Activated CD4-positive, alpha-beta T cell treated with anti-CD3 and anti-CD28 coated beads, Interleukin-2, amount 50 U/mL, for 48 hours (primary cell): ENCODE measurements at places on chromosomes 4 and X.

- no peak for DNase-seq
Observed at GRCh38 chr4:78688366-78688765, 87.8 kb upstream of the BMP2K start.

GRCh38 chr4:4416981-4417380 is 30.1 kb downstream of the NSG1 start:
- DNase-seq: no peak

- no peak for DNase-seq
Observed at GRCh38 chr4:53119680-53120079, 246.2 kb downstream of the SCFD2 start.

DNA sequence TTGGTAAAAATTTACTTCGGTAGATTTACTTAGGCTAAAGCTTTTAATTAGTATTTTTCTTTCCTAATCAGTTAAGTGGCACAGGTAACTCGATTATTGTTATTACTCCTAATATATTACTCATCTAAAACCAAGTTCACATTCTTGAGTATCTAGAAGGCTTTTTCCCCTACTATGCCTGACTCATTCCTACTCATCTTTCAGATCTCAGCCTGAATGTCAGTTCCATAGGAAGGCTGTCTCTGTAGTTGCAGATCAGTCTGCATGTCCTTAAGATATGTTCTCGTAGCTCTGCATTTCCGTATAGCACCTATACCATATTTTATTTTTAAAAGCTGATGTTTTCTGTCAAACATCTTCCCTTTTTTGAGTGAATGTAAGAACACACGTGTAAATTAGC is 5.9 kb upstream of the FAM184B start:
- DNase-seq: no peak

DNA sequence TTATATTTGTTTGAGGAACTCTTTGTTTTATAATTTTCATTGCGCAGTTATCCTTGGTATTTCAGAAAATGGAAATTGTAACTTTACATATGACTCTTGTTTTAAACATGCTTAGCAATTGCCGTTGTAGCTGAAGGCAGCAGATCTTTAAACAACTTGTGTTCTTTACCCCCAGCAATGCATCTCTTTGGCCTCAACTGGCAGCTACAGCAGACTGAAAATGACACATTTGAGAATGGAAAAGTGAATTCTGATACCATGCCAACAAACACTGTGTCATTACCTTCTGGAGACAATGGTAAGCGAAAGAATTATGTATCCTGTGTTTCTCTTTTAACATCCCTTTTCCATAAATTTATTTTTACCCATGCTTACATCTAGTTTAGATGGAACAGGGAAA is 263.6 kb downstream of the DCTD start:
- DNase-seq: no peak

DNA sequence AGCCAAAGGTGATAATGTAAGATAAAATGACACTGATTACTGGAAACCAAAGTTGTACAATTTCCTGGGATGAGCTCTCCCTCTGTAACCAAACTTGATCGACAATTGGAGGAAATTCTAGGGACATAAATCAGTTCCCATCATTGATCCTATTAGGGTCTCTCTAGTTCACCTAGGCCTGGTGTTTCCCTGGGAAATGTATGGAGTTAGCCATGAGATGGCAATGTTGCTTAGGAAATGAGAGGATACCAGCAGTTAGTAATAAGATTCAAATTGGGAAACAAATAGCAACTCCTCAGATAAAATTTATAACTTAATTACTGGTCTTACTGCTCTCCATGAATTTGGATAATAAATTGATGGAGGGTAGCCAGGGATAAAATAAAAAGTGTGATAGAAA is 52.2 kb downstream of the SPATA18 start:
- no peak for DNase-seq

DNA sequence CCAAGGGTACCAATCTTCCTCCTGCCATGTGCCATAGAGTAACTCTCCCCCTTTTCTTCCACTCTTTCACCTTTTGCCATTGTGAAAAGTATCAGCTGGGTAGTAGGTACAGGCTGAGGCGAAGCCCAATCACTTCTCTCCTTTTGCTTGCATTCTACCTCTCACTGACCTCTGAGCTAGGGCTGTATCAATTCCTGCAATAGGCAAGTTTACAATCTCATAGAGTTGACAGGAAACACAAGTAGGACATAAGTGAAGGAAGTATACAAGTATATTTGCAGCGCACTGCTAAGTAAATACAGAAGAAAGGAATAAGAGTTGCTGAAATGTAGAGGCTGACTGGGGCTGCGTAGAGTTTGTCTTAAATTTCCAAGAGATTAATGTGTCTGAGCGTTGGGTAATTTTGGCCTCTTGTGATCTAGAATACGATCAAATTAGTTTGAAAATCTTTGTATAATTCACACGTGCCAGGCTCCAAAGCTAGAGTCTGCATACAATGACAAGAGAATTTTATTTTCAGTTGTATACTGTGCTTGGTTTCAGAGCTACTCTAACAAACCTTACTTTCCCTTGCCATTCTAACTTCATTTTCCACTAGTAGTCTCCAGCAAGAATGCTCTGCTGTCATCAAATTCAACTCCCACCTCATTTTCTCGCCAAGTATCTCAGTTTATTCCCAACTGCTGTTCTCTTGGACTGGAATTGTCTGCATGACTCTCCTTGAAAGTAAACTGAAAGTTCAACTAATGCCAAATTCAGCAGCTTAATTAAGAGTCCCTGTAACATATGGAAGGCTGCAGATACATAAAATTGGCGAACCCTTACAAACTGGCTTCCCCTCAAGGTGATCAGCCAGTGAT is 90.3 kb downstream of the ATP11C start:
- DNase-seq: no peak

- DNase-seq: no peak
Observed at GRCh38 chr4:113109106-113109718, 59.8 kb downstream of the ANK2 start.

DNA sequence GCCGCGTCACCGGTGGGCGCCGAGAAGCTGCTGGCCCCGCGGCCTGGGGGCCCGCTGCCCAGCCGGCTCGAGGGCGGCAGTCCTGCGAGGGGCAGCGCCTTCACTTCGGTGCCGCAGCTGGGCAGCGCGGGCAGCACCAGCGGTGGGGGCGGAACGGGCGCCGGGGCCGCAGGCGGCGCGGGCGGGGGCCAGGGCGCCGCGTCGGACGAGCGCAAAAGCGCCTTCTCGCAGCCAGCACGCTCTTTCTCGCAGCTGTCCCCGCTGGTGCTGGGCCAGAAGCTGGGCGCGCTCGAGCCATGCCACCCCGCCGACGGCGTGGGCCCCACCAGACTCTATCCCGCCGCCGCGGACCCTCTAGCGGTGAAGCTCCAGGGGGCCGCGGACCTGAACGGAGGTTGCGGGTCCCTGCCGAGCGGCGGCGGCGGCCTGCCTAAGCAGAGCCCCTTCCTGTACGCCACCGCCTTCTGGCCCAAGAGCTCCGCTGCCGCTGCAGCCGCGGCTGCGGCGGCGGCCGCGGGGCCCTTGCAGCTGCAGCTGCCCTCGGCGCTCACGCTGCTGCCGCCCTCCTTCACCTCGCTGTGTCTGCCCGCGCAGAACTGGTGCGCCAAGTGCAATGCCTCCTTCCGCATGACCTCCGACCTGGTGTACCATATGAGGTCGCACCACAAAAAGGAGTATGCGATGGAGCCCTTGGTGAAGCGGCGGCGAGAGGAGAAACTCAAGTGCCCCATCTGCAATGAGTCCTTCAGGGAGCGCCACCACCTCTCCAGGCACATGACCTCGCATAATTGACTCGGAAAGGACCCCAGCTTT is 5.6 kb downstream of the PRDM8 start:
- peak; percentile 55 for DNase-seq

GRCh38 chrX:48782795-48783194 is 3.6 kb upstream of the GATA1 start:
- no peak for DNase-seq

GRCh38 chr4:72340803-72341431 is 228.1 kb downstream of the ADAMTS3 start:
- DNase-seq: no peak

DNA sequence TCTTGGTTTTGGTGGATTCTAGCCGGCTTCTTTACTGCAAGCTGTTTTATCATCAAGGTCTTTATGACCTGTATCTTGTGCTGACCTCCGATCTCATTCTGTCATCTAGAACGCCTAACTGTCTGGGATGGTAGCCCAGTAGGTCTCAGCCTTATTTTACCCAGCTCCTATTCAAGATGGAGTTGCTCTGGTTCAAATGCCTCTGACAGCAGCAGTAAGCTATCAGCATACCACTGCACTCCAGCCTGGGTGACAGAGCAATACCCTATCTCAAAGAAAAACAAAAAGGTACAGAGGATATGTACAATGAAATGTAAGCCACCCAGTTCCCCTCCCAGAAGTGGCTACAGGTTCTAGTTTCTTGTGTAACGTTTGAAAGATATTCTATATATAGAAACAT is 36.1 kb downstream of the HERC6 start:
- DNase-seq: no peak

GRCh38 chr4:3290476-3290875 is 2.3 kb upstream of the RGS12 start:
- no peak for DNase-seq

- no peak for DNase-seq
Observed at GRCh38 chrX:49726966-49727365, 31.2 kb upstream of the PAGE1 start.

DNA sequence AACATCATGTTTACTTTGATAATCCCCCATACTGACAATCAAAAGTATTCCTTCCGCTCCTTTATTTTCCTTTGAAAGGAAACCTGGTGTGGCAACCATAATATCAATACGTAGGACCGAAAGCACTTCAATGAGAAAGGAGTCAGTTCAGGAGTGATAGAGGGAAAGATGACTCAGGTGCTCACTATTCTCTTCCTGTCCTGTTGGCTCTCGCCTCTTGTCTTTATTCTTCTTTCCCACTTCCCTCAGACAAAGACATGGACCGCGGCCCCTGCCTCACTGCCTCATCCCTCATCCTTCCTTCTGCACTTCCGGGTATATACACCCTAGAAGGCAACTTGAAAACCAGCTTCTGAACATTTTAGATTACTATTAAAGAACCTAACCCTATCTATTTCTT is 49.8 kb upstream of the TNIP3 start:
- DNase-seq: no peak

GRCh38 chrX:154084449-154085300 is 12.8 kb downstream of the MECP2 start:
- no peak for DNase-seq

- no peak for DNase-seq
Observed at GRCh38 chr4:98581126-98581525, 77.3 kb downstream of the TSPAN5 start.

DNA sequence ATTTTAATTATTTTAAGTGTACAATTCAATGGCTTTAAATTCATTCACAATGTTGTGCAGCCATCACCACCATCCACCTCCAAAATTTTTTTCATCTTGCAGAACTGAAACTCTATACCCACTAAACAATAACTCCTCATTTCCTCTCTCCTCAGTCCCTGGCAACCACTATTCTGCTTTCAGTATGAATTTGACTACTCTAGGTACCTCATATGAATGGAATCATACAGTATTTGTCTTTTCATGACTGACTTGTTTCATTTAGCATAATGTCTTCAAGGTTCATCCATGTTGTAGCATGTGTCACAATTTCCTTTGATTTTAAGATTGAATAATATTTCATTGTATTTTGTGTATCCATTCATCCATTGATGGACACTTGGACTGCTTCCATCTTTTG is 46.9 kb downstream of the KIF4A start:
- DNase-seq: no peak

- no peak for DNase-seq
Observed at GRCh38 chrX:37420756-37421155, 71.6 kb downstream of the PRRG1 start.

DNA sequence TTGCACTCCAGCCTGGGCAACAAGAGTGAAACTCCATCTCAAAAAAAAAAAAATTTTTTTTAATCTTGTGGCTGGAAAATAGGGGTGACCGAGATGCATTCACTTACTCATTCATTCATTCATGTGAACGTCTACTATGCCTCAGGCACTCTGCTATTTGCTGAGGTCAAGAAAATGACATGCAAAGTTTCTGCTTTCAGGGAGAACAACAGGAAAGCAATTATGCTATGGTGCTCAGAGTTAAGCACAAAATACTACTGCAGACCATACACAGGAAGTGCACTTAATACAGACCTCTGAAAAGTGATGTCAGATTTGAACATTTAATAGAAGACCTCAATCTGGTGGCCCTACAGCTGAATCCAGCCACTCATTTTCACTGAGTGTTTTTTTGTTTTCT is 59.6 kb upstream of the DUSP21 start:
- DNase-seq: no peak
